ENCODE measurements at places on chromosomes 3 and 15.
A peak's percentile ranks its signal among the peaks of the same experiment; 100 is the strongest.

GRCh38 chr3:140088513-140088912, 153.5 kb downstream of the CLSTN2 start:
- DNase-seq = no peak

DNA sequence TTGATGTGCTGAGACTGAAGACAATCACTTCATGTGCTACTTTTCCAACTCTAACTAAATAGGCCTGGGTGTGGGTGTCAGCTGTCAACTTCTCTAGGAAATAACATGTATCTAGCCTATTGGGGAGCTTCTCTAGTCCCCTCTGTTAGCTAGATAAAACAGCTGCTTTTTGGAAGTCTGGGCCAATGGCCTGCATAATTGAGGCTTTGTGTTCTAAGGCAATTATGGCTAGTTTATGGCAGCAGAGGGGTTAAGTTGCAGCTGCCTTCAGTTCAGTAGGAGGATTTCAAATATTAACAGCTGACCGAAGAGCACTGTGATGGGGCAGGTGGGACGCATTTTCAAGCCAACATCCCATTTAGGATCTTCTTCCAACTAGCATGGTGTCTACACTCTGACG, 6.4 kb downstream of the COL8A1 start:
- no peak for DNase-seq

DNA sequence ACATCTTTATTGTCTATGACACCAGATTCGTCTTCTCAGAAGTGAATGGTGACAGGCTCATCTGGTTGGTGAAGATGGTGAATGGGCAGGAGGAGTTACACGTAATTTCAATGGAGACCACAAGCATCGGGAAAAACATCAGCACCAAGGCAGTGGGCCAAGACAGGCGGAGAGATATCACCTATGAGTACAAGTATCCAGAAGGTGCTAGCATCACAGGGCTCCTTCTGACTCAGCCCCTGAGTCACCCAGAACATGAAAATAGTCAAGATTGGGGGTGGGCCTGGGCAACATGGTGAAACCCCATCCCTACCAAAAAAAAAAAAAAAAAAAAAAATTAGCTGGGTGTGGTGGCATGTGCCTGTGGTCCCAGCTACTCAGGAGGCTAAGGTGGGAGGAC, 32.6 kb downstream of the TGM4 start:
- no peak for DNase-seq

GRCh38 chr3:134922101-134922500, 127.0 kb downstream of the EPHB1 start:
- no peak for DNase-seq

- DNase-seq = no peak
Observed at GRCh38 chr3:41363830-41364523, 164.7 kb downstream of the CTNNB1 start.

DNA sequence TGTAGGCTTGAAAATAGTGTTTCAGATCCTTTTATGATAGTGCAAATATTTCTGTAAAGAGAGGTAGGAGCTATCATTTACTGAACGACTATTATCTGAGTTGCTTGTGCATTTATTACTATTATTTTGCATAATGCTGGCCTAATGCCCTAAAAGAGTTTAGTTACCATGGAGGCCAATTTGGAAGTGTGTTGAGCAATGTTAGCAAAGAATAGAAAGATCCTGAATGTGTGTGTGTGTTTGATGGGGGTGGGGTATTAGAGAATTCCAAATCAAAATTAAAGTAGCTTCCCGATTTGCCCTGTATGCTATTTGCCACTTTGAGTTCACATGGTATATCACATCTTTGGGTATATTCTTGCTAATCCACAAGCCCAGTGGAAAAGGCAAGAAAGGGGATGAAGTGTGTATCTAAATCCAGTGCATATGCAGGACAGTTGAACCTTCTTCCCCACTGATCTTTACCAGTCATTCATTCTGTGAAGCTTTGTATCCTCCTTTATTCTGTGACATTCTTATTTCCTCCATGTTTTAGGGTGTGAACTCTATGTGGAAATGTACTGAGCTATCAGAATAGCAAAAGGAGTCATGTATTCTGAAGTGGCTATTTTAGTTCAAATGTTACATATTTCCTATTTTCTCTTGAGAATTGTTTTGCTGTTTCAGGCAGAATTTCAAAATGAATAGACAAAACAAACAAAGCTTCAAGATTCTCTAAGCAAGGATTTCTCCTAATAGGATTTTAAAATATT, 45.7 kb upstream of the PLSCR5 start:
- no peak for DNase-seq

DNA sequence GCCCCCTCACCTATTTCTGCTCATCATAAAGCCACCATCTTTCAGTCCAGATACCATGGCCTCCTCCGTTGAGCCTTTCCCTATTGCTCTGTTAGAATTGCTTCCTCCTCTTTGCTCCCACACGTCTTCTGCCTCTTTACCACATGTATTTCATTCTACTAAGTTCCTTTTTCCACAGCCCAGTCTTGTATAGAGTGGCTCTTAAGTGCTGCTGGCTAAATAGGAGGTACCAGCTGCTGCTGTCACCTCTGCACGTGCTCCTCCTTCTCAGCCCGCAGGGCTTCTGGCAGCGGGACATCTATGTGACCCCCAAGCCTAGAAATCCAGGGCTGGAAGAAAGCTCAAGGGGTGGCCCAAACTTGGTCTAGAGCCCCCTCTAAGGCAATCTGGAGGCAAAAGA, 38.8 kb upstream of the PLXND1 start:
- DNase-seq = no peak

GRCh38 chr3:14858105-14858504, 39.3 kb downstream of the FGD5 start:
- DNase-seq = no peak

GRCh38 chr3:52983336-52983807, 62.5 kb downstream of the SFMBT1 start:
- no peak for DNase-seq

GRCh38 chr3:126828306-126828705, 124.3 kb downstream of the CHCHD6 start:
- DNase-seq = no peak

DNA sequence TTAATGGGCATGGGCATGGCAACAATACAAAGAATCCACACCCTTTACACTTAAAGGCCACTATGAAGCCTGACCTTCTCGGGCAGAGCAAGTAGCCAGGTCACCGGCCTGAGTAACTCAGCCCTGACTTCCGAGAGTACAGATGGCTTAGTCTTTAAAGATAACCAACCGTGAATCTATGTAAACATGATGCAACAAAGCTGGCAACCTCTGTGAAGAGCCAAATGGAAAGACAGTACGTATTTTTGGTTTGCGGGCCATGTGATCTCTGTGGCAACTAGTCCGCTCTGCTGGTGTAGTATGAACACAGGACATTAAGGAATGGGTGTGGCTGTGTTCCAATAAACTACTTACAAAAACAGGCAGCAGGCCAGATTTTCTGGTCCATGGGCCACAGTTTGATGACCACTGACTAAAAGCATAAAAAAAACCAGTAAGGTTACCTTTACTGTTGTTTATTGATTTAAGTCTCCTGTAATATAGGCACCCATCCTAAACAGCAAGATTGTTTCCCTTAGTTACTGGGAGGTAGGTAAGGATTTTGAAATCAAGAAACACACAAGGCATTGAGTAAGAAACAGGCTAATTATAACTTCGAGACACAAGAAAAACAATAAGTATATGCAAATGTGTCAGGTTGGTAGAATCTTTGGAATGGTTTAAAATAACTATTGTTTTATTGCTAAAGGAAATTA, 14.5 kb downstream of the RIOX2 start:
- DNase-seq = no peak

DNA sequence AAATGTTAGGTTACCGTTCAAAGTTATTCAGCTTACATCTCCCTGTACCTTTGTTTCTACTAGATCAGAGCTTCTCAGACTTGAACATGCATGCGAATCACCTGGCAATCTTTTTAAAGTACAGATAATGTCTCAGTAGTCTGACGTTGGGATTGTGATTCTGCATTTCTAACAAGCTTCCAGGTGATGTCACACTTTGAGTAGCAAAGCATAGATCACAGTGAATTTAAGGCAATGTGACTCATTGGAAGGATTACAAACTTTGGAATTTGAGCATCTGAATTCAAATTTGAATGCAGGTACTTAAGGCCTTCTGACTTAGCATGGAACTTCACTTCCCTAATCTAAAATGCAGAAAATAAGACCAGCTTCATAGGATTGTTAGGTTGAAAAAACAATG, 10.8 kb upstream of the ZMAT3 start:
- DNase-seq = no peak

DNA sequence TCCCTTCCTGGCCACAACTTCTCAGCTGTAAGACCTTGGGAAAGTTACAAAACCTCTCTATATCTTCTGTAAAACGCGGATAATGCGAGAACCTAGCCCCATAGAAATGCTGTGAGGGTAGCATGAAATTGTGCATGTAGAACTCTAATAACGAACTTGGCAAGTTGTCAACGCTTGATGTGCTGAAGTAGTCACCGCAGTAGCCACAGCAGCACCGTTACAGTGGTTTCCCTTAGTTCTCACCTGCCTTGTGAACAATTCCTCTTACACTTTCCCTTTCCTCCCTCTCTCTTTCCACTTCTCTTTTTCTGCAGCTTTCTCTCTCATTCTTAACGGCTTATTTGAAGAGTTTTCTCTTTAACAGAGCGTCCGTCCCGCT, 447 bp upstream of the SHQ1 start:
- no peak for DNase-seq

DNA sequence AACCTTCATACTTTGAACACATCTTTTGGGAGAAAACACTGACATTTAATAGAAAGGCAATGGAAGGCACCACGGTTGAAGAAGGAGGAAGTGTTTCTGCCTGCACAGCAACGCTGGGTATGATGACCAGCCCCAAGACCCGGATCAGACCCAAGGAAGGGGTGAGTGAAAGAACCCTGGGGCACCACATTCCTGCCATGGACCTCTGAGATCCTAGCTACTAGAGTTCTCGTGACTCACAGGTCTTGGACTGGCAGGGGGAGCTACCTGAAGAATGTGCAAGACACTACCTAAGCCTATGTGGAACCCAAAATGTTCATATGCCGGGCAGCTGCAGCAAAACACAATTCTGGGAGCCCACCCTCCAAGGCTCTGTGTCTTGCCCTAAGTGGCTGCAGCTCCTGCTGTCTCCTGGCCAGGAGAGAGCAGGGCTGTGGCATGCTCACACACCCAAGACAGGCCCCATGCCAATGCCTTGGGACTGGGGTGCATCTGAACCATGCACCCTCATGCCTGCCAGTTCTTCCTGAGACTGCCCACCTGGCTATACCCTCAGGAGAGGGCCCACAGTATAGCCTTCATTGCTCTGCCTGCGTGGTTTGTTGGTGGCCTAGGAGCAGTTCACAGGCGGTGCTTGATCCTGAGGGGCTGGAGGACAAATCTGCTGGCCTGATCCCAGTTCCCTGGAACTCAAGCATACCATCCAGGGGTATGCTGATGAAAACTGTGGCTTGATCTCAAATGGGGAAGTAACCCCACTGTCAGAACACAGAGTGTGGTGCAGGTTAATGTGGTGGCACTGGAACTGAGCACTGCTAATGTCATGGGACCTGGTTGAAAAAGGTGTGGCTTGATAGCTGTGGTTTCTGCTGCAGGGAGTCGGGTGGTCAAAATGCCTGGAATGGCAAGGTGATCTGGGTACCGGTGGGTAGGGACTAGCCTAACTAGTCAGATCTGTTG, 353.3 kb upstream of the ARHGEF26 start:
- DNase-seq = no peak

DNA sequence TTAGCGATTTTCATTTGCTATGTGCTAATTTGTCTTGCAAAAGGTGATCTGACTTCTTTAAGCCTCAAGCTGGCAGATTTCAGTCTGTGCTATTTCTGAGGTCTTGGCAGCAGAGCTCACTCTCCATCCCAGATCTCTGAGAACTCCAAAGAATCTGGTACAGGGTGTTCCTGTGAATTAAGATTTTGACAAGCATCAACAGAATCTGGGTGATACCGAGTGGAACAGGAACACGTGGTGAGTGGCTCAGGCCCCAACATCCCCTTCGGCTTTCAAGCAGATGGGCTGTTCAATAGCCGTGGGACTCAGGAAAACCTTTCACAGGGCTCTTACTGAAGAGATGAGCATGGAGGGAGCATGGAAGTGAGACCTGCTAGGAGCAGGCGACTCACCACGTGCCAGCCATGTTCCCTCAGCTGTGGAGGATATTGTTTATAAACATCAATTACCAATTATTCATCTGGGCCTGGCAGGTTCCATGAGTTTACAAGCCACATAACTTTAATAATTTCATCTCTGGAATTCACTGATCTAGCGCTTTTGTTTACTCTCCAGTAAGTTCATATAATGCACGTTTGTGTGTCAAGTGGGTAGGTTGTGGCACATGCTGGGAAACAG, 103.4 kb upstream of the SELENOK start:
- no peak for DNase-seq

GRCh38 chr3:169813757-169814517, 1.2 kb upstream of the LRRC34 start:
- no peak for DNase-seq

DNA sequence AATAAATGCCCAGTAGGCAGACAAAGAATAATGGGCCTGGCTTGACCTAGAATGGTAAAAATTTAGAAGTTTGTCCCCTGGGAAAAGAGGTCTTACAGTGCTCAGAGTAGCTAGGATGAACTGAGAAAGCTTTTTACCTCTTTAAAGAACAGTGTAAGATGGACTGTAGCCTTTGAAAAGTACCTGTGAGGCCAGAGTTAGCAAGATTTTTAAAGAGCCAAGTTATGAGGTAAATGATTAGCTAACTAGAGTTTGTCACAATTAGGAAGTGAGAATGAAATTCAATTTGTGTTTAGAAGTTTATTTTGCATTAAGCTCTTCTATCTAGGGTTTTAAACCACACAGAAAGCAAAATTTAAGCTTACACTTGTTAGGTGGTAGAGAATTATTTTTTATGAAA, 480.9 kb downstream of the ZIC1 start:
- no peak for DNase-seq

GRCh38 chr15:64877435-64877834, 34.3 kb upstream of the ANKDD1A start:
- DNase-seq = peak; percentile 24

DNA sequence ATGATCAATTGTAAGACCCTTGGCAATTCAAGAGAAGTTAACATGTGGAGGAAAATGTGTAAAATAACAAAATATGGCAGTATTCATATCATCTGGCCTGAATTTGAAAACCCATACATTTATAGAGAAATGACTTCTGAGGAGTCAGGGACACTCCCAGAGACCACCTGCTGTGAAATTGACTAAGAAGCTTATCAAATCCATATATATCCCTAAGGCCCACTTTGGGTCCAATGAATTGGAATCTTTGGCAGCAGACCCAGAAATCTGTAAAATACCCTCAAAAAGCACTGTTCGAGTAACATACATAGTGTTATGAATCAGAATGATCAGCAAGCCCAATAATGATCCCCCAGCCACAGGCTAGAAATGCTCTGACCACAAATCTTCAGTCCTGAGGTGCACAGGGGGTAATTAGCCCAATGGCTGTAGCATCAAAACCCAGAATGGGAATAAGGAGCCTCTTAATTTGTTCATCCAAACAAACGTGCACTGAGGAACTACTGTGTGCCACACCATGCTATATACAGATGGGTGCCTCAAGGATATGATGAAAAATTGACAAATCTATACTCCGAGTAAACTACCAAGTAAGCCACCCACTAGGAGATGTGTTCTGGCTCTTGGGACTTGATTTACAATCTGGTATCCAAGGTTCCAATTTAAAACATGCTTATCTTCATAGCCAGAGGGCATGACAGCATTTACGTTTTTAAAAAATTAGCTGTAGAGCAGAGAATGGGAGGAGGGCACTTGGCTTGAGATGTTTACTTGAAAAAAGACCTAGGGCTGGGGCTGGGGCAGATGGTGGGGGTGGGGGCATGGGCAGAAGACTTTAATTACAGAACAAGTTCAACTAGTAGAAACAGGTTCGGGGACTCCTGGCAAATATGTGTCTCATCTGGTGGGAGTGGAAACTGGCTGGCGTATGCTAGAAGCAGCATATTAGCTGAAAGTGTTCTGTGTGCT, 9.1 kb upstream of the ARHGEF3 start:
- DNase-seq = peak; percentile 87

- no peak for DNase-seq
Observed at GRCh38 chr3:197444793-197445379, 110.9 kb downstream of the BDH1 start.
